ENCODE measurements at places on chromosomes 5 and 9.

- no peak for DNase-seq
These were observed 47.2 kb downstream of the RAB24 start for GRCh38 chr5:177256296-177256695.

DNA sequence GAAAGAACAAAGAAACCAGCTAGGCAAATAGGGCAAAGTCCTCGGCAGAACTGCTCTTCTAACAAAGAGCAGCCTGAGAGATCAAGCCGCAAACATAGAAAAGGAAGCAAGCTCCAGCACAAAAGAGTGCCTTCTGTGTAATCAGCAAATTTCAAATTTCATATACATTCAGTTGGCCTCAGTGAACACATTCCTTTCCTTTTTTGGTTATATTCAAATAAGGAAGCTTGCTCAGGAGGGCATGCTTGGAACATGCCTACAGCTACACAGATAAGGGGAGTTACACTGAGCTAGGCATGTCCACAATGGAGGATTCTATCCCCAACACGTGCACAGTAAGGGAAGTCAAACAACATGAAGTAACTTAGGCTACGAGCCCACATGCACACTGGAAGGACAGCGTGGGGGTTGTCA, 23.4 kb downstream of the IL33 start:
- no peak for DNase-seq

DNA sequence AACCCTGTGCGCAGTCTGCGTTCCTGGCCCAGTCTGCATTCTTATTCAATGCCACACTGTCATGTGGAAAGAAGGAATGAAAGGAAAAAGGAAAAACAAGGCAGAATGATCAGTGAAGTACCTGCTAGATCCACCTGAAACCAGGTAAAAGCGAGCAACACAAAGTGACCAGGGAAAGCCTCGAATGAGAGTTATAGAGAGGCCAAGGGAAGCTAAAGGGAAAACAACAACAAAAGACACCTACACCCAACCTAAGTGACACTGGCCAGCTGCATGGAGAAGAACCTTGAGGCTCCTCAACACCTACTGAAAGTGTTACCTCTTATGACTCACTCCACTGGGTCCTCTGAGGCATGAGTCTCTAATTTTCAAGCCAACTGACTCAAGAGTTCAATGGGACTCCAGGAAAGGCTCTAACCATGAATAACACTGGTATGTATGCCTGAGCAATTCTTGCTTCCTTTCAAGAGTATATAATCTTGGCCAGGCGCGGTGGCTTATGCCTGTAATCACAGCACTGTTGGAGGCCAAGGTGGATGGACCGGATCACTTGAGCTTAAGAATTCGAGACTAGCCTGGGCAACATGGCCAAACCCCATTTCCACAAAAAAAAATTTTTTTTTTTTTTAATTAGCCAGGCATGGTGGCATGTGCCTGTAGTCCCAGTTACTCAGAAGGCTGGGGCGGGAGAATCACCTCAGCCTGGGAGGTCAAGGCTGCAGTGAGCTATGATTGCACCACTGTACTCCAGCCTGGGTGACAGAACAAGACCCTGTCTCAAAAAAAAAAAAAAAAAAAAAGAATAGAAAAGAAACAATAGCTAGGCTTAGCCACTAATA, 29.0 kb downstream of the MTMR12 start:
- DNase-seq: no peak

DNA sequence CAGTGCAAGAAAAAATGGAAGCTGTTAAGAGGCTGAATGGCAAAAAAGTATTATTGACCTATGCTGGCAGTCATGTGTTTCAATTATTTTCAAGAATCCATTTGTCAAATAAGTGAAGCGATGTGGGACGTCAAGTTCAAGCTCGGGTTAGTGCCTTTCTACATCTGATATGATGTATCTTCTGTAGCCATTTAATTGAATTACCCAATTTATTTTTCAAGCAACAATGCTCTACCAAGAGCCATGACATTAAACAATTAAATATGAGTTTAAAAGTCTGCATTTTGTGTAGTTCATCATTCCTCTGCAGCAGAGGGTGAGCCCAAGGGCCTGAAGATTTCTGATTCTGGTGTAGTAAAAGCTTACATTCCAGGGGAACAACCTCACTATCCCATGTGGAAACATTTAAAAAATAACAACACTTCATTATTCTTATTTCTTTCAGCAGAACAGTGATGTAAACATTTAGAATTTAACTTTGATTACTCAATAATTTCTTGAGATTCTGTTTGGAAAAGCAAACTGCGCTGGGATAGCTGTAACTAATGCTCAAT, 619.7 kb upstream of the ARRDC3 start:
- DNase-seq: no peak

DNA sequence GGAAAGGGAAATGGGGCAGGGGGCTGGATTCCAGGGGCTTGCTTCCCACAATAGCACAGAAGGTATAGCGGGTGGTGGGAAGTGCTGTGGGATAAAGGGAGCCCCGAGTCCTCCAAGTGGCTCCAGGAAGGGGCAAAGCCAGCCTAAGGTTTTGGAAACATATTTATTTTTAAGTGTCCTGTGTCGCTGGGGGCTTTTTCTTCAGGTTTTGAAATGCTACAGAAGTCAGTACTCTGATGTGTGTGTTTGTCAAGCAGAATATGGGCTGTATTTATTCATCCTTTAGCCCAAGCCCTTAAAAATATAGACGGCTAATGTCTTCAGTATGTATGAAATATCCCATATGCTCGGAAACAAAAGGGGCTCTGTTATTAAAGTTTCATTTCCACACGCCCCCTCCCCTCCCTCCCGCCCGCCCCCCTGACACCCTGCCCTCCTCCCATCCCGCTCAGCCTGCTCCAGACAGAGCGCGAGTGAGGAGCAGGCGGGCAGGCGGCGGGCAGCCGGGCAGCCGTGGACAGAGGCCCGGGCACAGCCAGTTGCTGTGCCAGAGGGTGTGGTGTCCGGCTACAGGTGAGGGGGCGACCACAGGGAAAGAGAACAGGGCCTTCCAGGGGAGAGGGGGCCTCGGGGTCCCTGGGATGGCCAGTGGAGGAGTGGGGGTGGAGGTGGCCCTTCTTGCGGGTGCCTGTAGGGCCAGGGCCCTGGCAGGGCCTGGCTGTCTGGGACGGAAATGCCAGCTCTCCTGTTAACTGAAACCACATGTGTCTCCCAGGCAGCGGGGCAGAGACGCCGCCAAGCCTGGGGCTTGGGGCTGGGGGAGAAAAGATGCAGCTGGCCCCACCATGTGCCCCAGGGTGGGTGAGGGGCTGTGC, 39.6 kb upstream of the SYNPO start:
- no peak for DNase-seq

DNA sequence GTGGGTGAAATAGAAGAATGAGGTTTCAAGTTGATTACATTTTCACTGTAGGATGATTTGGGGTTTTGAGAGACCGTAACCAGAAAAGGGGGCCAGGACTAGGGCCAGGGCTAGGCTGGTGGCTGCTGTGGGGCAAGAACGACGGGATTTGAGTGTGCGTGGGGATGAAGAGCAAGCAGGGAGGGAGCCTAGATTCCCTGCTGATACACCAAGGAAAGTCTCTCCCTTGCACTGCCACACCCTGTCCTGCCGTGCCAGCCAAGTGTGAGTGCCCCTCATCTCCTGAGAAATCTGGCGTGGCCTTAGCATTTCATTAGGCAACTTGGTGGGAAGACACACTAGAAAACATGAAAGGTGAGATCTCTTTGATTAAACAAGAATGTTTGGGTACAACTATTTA, 42.6 kb downstream of the RAI14 start:
- no peak for DNase-seq

- DNase-seq: no peak
These were observed 9.2 kb upstream of the SEMA6A start for GRCh38 chr5:116583862-116584222.

DNA sequence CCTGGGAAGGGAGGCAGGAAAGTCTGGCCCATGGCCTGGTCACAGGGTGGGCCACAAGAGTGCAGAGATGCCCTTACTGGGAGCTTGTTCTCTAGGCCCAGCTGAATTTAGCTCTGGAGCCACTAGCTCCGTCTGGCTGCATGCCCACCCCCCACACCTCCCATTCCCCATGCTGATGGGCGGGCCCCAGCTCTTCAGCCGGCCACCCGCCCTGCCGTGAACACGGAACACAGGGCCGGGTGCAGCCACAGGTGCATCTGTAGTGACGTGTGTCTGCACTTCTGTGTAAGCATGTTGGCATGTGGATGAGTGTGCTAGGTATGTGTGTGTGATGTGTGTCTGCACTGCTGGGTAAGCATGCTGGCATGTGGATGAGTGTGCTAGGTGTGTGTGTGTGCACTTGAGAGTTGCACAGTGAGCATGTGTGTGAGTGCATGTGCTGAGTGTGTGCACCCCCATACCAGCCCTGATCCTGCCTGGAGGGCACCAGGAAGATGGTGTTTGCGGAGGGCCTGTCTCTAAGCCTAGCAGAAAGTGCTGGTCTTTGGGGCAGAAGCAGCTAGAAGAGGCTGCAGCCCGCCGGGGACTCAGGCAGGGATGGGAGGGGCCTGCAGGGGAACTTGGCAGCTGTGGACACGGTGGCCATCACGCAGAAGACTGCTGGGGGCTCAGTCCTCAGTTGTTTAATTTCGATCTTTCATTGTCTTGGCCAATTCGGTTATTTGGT, 136.4 kb downstream of the CACNA1B start:
- DNase-seq: no peak

DNA sequence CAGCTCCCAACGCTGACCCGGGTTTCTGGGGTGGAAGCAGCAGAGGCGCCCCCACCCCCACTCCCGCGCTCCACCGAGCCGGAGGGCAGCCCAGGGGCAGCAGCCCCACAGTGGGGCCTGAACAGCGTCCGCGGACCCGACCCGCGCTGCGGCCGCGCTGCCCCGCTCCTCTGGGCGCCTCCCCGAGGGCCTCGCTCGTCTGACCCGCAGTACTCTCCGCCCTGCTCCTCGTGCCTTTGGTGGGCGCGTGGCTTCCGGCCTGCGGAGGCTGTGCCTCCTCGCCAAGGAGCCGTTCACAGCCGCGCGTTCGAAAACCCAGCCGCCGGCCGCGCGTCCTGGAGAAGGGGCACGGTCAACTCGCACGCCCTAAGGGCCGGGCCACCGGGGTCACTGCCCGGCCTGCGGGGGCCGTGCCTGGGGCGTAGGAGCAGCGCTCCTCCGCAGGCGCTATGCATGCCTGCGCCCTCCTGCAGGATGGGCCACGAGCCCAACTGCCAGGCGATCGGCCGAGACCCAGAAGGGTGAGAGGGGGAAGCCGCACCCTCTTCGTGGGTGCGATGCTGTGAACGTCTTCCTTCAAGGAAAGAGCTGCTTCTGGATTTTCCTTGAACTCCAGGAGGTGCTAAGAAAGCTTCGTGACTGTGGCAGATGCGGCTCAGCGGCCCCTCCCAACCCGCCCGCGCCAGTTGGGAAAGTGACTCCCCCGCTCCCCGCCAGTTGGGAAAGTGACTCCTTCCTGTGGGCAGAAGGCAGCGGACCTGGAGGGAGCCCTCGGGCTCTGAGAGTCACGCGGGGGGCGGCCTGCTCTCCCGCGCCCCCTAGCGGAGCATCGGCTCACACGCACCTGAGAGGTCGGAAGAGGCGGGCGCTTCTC, 82.7 kb downstream of the HSD17B3 start:
- DNase-seq: peak; percentile 80

GRCh38 chr5:77852068-77852513, 76.0 kb upstream of the TBCA start:
- DNase-seq: no peak

DNA sequence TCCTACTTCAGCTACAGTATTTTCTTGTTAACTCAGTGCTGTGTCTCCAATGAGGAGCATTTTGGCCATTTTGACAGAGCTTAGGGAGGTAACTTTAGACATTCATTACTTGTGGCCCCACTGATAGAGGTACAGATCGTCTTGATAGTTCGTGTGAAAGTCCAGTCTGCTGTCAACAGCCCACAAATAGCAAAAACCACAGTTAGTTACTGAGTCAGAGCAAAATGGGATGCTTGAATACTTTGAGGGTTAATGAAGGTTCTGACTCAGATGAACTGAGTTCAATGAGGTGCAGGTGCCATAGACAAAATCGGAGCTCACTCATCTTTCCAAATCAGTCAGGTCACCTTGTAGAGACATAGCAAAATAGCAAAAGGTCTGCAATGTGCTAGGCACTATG, 163.1 kb upstream of the TLE4 start:
- no peak for DNase-seq

DNA sequence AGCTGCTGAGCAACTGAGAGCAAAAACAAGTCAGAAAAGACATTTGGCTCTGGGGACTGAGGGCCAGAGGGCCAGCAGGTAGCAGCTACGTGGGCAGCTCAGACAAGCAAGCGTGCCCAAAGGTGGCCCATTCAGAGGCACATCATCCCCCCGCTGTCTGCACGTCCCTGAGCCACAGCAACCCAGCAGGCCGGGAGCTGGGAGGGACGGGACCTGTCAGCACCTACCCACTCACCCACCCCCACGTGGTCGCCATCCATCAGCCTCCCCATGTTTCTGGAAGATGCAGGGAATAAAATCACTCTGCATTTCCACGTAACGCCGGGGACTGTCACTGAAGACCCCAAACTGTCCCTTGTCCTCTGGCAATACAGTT, 167.8 kb downstream of the COL23A1 start:
- DNase-seq: peak; percentile 40

GRCh38 chr9:86599561-86599960, 245.4 kb upstream of the TUT7 start:
- no peak for DNase-seq

DNA sequence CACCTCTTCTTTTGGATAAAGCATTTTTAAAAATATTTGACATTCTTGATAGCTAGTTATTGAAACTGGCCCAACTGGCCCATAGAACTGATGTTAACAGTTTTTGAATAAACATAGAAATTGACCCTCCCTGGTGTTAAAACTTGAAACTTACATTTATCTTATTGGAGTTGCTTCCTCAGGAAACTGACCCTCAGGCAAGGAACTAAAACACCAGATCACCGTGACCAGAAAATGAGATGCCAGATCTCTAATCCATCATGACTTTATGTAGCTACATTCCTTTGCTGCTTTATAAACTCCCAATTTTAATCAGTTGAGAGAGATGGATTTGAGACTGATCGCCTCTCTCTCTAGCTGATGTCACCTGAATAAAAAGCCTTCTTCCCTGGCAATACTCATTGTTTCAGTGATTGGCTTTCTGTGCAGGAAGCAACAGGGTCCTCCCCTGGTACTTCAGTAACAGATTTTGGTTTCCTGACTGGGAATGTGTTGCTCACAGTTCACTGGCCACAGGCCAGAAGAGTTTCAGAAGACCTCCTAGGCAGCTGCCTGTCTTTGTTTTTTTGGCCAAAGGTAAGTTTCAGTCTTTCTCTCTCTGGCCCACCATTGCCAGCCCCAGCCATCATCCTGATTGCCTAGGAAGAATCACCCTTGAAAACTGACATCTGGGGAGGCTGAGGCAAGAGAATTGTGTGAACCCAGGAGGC, 212.4 kb downstream of the DTWD2 start:
- DNase-seq: no peak

GRCh38 chr9:91843093-91843492, 106.9 kb downstream of the ROR2 start:
- no peak for DNase-seq

DNA sequence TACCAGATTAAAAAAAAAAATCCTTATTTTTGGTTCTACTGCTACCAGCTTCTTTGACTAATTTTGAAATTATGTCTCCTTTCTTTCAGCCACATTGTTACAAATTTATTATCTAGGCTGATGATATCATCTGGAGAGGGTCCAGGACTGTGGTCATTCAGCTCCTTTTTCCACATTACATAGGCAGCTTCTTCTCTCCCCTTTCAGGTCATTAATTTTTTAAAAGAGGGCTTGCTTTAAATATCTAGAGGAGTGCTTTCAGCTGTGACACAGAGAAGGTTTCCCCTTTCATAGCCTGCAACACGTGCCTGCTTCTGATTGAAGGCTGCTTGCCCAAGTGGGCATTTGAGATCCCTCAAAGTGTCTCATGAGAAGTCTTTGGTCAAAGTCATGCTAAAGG, 155.7 kb upstream of the PAPPA start:
- DNase-seq: no peak
